ENCODE measurements at places on chromosomes 16 and 17.

- DNase-seq = no peak
Measured at GRCh38 chr16:5025171-5025632, 8.5 kb downstream of the NAGPA start.

DNA sequence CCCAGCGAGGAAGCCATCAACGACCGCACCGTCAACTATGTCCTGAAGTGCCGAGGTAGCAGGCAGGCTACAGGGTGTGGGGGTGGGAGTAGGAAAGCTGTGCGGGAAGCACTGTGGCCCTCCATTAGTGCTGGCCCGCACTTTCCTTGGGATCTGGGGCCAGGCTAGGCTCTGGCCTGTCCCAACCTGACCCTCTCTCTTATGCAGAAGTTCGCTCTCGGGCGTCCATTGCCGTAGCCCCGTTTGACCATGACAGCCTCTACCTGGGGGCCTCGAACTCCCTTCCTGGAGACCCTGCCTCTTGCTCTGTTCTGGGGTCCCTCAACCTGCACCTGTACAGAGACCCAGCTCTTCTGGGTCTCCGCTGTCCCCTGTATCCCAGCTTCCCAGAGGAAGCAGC is 8.6 kb downstream of the PLEKHG4 start:
- DNase-seq = no peak

- no peak for DNase-seq
Measured at GRCh38 chr17:45790296-45790922, 6.3 kb downstream of the CRHR1 start.

DNA sequence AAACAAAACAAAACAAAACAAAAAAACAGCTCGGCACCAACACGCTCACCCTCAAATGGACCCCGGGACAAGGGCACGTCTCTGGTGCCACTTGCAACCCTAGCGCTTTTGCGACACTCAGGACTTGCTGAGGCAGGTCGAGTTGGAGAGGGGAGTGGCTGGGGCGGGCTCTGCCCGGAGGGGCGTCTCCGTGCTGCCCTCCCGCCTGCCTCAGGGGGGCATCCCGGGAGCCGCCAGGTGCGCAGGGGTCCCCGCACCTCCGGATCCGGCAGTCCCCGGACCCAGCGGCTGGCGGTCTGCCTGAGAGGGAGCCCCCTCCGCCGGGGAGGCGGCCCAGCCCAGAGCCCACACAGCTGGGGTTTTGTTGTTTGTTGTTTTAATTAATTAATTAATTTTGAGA is at the start of gene SLC52A1:
Gene SLC52A1, minus strand, starts transcription at position 112 of the 400 bp plus-strand sequence. CDS start 820 bp downstream, outside the sequence.
- no peak for DNase-seq

DNA sequence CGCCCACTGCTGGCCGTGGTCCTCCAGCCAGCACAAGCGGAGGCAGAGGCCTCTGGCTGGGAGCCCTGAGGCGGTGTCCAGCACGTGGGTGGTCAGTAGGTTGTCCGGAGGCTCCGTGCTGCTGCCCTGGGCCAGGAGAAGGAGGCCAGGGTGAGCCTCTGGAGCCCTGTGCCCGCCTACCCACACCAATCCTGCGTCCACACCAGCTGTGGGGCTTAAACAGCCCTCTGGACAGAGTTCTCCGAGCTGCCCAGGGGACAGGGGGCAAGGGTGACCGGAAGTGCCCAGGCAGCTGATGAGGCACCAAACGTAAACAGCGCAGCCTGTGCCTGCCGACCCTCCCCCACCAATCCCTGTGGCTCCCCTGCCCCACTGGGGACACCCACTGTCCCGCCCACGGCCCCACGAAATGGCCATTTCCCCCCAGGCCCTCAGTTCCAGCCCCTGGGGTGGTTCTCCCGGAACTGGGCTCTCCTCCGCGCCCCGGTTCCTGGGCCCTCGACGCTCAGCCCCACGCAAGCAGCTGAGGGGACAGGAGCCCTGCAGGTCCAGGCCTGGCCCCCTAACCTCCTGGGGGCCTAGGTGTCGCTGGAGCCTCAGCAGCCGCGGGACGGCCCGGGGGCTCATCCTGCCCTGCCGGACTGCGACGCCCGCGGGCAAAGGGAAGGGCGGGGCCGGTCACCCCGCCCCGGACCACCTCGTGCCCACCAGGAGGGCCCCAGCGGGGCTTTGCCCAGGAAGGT is 27.9 kb upstream of the DBNDD1 start:
- peak; percentile 84 for DNase-seq

DNA sequence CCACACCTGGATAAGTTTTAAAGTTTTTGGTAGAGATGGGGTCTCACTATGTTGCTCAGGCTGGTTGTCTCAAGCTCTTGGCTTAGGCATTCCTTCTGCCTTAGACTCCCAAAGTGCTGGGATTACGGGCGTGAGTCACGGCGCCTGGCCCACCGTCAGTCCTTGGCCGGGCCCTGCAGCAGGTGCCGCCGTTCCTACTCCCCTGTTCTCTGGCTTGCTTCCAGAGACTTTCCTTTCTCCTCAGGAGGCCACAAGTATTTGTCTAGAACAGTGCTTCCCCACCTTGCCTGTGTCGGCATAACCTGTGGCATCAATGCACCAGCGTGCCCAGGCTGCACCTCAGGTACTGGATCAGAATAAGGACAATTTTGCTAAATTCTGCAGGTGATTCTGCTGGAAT is 3.0 kb upstream of the MGAT5B start:
- no peak for DNase-seq

- no peak for DNase-seq
Measured at GRCh38 chr16:49559242-49559641, 185.6 kb downstream of the C16orf78 start.

DNA sequence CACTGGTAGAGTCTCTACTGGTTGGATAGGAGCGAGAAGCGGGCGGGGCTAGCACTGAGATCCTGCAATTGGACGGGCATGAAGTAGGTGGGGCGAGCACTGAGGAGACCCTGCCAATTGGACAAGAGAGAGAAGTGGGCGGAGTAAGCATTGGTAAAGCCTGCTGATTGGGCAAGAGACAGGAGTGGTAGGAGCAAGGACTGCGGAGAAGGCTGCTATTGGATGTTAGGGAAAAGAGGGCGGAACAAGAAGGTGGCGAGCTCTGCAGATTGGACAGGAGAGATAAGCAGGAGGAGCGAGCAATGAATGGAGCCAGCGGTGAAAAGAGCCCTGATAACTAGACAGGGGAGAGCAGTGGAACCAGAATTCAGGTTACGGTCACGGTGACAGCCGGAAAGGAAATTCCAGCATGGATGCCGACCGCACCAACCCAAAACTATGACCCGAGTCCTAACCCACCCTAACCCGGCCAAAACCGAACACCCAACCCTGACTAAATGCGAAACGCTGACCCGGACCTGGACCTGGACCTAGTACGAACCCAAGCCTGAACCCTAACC is 4.8 kb downstream of the SCGB1C2 start:
- DNase-seq = no peak

- DNase-seq = peak; percentile 67
Measured at GRCh38 chr16:4032768-4033167, 83.5 kb downstream of the ADCY9 start.

GRCh38 chr16:10876799-10877341 is at the start of gene CIITA:
Gene CIITA, plus strand, starts transcription at chr16:10877202. Its CDS starts 129 bp downstream, at chr16:10877331.
- DNase-seq = no peak

GRCh38 chr17:29749045-29749825 is 126.5 kb upstream of the CORO6 start:
- no peak for DNase-seq

DNA sequence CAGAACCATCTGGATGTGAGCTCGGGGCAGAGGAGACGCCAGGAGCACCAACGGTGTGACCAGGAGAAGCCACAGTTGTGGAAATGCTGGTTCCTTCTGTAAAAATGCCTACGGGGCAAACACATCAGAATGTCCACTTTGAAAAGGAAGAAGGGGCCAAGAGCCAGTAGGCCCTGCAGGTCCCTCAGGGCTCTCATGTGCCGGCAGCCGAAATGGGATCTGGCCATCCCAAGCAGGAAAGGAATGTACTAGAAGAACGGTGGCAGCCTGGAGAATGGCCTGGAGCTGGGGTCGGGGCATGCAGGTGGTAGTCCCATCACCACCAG is 162.1 kb upstream of the PLCG2 start:
- DNase-seq = no peak

DNA sequence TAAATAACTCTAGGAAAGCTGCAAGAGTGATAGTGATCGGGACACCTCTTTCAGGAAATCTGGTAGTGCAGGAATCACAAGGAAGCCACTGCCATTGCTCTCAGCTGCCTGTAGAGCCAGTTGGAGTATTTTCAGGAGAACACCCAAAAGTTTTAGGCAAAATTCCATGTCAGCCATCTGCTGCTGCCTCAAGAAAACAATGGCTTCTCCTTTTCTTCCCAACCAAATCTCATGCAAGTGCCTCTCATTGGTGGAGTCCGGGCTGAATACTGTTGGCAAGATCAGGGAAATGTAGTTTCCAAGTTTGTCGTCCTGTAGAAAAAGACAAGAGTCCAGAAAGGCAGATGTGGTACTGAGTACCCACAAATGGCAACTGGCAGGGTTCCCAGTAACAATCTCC is 54.9 kb upstream of the TANC2 start:
- DNase-seq = no peak

- no peak for DNase-seq
Measured at GRCh38 chr16:15037003-15037402, 18.9 kb downstream of the NTAN1 start.

DNA sequence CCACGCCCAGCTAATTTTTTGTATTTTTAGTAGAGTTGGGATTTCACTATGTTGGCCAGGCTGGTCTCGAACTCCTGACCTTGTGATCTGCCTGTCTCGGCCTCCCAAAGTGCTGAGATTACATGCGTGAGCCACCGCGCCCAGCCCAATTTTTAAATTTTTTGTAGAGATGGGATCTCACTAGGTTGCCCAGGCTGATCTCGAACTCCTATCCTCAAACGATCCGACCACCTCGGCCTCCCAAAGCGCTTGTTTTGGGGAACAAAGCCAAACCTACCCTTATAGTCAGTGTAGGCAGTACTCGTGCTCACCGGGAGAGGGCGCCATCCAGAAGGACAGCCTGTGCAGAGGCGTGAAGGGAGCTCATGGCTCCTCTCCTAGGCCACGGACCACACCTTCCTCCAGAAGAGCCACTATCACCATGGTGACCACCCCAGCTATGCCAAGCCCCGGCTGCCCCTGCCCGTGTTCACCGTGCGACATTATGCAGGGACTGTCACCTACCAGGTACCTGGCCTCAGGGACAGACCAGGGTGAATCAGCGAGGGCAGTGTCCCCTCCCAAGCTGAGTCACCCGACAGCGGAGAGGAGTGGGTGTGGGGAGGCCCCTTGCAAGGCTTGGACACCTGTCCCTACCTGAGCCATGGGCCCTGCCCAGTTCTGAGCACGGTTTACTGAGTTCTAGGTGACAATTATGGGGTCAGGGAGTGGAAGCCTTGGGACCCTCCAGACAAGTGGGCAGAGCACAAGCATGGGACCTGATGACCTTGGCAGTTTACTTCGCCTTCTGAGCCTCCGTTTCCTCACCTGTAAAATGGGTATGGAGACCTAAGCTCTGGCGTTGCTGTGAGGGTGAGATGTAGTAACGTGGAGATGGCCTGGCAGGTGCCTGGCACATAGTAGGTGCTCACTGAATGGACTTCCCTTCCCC is 13.7 kb downstream of the MYO15B start:
- DNase-seq = no peak

DNA sequence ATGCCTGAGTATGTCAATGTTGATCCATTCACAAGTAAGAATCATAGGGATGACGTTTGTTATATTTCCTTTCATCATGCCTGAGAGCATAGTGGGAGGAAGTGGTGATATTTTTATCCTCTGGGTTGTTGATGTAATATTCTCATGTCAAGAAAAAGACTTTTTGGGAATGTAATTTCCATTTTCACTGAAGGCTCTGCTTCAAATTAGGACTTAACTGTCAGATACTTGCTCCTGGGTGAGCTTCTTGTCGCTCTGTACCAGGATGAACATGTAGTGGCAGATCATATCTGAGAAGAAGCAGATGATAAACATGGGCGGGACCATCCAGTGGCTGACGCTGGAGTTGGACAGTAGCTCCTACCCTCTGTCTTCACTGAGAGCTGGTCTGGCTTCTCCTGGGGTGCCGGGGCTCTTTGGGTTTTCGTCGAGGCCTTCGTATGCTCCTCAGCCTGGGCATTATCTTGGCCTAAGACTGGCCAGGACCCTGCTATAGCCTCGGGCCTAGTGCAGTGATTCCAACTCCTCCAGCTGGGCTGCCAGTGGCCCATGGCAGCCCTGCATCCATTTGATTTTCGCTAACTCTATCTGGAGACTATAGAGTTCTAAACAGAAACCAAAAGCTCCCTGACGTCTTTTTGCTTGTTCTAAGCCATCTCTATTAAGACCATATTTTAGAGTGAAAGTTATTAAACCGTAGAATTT is 19.7 kb downstream of the CYB5B start:
- DNase-seq = no peak

DNA sequence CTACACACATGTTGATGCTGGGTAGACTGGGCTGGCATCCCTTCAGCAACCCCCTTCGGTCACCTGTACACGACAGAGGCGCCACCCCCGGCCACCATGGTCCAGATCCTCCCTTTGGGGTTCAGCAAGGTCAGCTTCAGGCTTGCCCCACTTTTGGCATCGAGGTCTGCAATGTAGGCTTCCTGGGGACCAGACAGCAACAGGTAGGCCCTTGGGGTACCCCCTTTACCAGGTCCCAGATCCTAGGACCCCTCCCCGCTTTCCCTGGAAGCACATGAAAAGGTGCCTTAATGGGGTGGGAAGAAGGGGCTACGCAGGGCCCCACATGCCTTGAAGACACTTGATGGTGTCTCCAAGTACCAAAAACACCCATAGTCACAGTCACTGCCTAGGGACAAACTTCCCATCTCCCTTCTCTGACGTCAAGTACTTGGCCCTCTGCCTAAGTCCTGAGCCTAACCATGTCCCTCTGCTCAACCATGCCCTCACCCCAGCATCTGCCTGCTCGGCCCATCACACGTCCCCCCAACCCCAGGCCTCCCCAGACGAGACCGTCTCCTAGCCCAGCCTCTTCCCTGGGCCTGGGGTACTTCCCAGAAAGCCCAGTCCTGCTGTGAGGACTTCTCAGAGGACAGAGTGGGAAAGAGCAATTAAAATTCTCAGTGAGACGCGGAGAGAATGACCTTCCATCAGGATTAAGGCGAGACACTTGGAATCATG is 12.1 kb downstream of the ACLY start:
- DNase-seq = no peak

DNA sequence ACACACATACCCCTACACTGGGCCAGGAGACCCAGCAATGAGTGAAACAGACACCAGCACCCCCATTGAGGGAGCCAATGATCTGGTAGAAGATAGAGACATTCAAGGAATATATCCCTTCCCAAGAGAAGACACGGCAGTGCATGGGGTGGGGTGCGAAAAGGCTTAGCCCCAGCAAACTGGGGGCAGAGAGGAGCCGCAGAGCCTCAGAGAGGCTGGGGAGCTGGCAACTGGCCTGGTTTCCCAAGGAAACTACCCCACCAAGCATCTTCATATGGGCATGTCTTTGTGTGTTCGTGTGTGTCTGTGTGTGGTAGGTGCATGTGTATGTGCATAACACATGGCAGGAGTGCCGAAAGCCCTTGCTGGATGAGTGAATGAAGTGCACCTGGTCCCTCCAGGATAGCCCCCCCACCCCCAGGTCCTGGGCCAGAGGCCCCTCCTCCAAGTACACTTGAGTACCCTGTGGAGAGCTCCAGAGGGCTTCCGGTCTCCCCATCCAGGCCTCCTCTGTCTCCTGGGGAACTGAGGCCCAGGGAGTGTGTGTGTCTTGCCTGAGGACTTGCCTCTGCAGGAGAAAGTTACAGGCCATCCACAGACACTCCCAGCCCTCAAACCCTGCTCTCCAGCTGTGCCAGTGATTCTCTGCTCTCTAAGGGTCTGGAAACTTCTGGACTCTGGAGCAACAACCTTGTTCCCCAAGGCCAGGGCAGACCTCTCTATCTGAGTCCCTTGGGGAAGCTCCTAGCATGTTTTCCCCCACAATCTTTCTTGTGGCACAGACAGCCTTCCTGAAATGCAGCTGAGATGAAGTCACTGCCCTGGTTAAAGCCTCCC is 15.9 kb downstream of the TBX2 start:
- peak; percentile 31 for DNase-seq
